Fibroblast of skin of back (primary cell): ENCODE measurements at places on chromosomes 4 and X.

GRCh38 chr4:153825691-153826090 lies 36.8 kb upstream of the SFRP2 start:
- DNase-seq: no peak

DNA sequence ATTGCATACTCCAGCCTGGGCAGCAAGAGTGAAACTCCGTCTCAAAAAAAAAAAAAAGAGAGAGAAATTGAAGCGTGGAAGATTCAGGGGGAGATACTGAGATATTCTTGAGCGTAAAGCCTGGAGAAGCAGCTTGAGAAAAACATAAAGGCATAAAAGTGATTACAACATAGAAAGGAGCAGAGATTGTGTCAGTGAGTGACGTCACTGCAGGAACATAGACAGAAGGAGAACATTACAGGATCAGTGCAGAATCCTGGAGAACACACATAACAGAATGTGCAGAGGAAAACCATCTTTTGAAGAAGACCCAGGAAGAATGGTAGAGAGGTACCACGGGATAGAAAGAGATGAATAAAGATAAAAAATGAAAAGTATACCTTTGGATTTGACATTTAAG lies 147.0 kb downstream of the APBB2 start:
- DNase-seq: no peak

DNA sequence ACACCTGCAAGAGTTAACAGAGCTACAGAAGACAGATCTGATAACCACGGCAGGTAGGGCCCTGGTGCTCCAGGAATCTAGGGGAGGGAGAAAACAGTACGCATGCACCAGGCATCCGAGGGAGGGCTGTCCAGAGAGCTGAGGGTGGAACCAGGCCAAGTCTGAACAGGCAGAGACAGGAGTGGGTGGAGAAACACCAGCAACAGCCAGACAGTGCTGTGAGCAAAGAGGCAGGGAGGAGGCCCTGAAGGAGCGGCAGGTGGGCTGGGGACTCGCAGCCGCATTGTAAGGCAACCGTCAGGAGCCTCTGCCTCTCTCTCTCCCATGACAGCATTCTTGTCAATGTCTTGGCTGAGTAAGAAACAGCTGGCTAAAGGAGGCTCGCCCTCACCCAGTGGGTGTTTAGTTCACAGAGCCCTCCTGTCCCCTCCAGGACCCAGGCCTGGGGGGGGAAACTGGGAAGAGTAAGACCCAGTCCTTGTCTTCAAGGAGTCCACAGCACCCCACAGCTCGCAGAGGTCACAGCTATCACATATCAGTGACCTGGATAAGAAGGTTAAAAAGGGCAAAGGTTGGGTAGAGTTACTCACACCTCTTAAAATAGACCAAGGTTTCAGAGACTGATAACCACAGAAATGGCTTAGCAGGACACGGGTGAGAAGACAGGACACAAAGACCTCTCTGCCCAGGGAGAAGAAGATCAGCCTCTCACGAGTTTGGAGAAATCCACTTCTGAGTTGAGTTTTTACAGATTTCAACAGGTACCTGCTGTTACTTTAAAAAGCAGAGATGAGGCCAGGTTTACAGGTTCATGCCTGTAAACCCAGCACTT lies 10.5 kb downstream of the ACSL1 start:
- DNase-seq: peak; percentile 33

DNA sequence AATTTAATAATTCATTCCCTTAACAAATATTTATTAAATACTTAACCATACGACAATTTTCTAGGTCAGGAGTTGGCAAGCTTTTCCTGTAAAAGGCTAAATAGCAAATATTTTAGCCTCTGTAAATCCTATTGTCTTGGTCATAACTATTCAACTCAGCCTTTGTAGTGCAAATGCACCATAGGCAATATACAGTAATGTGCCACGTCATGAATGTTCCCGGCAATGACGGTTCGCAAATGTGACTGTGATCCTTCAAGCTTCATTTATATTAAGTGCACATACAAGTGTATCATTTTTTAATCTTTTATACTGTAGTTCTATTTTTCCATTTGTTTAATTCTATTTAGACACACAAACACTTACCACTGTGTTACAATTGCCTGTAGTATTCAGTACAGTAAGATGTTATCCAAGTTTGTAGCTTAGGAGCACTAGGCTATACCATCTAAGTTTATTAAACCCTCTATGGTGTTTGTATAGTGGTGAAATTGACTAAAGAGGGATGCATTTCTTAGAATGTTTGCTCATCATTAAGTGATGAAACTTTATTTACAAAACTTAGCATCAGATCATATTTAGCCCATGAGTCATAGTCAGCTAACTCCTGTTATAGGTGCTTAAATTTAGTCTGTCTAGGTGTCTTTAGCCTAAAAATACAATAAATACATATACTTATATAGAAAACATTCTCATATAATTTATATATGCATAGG lies 553.6 kb downstream of the STPG2 start:
- DNase-seq: no peak

DNA sequence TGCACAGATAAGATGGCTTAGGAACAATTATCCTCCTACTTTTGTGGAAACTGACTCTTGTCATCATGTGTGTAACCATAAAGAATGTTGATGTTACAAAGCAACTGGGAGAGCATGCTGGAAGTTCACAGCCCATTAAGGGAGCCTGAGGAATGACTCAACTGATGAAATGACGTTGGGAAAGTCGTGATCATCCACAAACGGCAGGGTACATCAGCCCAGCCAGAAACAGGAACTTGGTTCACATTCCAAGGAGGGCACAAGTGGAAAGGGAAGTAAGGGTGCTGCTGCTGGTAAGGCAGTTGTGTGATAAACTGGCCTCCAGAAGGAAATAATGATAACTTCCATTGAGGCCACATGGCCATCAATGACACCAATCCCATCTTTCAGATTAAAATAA lies 6.7 kb downstream of the TEC start:
- peak; percentile 16 for DNase-seq

- DNase-seq: no peak
These were observed 16.4 kb upstream of the NUDT10 start for GRCh38 chrX:51316271-51316670.

DNA sequence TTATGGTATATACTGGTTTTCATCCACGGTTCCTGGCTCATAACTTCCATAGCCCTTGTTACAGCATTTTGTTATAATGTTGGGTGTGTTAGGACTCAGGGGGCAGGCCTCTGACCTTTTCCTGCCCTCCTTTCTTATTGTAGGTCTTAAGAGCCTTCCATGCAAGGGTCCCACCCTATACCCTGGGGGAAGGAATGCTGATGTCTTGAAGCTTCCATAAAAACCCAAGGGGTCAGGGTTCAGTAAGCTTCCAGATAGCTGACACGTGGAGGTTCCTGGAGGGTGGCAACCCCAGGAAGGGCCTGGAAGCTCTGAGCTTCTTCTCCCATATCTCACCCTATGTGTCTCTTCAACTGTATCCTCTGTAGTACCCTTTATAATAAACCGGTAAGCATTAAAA lies 29.6 kb downstream of the ATP11C start:
- DNase-seq: no peak

DNA sequence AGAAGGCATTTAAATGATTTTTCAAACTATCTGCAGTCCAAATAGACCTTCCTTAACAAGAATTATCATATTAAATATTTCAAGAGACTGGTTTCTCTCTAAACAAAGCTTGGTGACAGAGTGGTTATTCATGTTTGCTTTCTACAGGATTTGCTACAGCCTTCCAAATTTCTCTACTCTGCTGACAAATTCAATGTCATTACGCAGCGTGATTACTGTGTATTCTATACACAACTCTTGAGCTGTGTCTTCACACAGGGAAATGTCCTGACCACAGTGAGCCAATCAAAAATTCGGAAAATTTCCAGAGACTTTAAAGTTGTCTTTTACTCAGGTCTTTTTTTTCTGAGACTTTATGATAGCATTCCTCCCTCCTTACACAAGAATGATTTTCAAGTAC lies 75.6 kb downstream of the EFHC2 start:
- DNase-seq: no peak

- no peak for DNase-seq
These were observed 20.6 kb upstream of the PJA1 start for GRCh38 chrX:69185886-69186285.

- no peak for DNase-seq
These were observed 48.9 kb downstream of the PCDH7 start for GRCh38 chr4:30769093-30769492.

- no peak for DNase-seq
These were observed 18.1 kb downstream of the TMEM175 start for GRCh38 chr4:950136-951020.

DNA sequence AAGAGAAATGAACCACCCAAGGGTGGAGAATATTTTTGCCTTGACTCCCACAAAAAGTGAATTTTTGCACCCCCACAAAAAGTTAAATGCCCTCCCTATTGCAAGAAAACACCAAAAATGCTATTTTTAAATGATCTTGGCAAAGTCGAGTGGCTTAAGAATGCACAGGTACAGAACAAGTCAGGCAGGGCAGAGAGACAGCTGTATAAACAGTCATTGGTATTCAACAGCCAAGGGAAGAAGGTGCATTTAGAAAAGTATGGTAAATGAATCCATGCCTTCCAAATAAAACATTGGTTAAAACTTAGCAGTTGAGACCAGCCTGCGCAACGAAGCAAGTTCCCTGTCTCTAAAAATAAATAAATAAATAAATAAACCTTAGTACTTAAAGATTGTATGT lies 169.3 kb downstream of the CHIC2 start:
- DNase-seq: no peak

DNA sequence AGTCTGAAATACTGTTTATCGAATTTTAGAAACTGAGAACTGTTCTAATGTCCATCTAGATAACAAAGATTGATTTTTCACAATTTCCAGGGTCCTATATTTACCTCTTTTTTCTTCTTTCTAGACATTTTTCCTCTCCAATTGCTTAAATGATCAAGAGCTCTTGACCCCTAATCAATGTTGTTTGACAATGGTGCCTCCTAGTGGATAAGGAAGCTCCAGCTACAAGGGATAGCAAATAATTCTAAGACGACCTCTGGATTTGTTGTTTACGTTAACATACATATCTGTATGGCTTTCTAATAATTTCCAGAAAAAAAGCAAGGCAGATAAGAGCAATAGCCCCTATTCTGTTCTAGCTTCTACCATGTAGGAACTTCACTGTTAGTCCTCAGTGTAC lies 35.8 kb downstream of the GPR82 start:
- DNase-seq: peak; percentile 20

GRCh38 chrX:49995107-49995731 lies 72.8 kb downstream of the CLCN5 start:
- peak; percentile 88 for DNase-seq

GRCh38 chr4:27008679-27009078 lies 148.0 kb downstream of the STIM2 start:
- no peak for DNase-seq

- DNase-seq: peak; percentile 80
These were observed 215.9 kb downstream of the MID1 start for GRCh38 chrX:10404436-10404835.

DNA sequence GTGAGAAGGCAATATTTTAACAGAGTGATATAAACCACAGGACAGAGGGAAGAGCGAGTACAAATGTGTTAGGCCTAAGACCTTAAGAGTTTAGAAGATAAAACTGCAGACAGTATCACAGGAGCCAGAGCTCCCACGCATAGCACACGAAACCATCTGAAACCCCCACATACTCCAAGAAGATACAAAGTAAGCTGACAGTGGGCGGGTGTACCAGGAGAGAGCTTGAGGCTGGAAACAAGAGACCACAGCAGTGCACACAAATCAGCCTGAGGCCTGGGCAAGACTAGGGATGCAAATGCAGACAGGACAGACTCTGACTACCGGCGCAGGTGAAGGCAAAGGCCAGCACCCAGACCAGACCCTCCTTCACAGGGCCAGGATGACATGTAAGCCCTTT lies 54.1 kb upstream of the ARHGAP24 start:
- DNase-seq: no peak

DNA sequence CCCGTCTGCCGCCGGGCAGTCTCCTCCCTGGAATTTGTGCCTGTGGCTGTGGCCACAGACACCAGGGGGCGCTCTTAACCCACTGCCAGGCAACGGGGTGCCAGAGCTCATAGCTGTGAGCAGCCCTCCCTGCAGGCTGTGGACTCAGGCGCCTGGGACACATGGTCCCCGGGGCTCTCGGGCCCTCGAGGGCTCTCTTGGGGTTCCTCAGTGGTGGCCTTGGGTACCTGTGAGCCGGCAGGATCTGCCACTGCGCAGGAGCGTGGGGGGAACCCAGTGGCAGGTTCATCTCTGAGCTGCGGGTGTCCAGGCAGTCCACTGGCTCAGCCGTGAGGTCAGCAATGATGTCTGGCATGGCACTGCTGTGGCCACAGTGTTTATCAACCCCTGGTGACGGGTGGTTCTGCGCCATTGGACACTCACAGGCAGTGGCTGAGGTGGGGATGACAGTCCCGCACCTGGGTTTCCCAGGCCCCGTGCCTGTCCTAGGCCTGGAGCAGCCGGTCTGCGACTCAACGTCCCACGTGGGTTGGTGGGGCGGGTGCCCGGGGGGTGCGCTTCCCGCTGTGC lies 37.2 kb downstream of the PCGF3 start:
- peak; percentile 53 for DNase-seq

DNA sequence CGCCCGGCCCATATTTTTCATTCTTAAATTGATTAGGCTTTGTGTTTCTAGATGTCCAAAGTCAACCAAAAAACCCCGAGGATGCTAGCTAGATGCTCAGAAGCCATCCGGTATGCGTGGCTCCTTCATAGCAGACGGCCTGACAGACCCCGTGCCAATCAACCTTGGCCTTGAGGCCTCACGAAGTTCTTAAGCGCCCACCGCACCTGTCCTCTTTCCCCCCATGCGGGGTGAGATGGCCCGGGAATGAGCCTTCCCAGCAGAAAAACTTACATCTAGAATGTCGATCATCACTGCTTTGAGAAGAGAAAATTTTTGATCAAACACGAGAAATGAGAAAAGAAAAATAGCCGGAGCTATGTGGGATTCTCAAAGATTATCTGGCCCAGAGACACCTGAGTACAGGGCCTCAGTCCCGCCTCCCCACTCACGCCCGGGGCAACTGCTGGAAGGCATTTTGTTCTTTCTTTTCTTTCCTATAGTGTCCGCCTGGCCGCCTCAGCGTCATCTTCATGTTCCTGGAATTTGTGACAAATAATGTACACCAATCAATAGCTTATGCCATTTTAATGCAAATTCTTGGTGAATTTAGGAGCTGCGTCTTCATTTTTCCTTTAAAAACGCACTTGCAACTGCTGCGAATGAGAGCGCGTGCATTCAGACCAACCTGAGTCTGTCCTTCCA lies 1.6 kb upstream of the NAT8L start:
- no peak for DNase-seq
